Fibroblast of lung (primary cell): ENCODE measurements at places on chromosomes 7 and 10.

DNA sequence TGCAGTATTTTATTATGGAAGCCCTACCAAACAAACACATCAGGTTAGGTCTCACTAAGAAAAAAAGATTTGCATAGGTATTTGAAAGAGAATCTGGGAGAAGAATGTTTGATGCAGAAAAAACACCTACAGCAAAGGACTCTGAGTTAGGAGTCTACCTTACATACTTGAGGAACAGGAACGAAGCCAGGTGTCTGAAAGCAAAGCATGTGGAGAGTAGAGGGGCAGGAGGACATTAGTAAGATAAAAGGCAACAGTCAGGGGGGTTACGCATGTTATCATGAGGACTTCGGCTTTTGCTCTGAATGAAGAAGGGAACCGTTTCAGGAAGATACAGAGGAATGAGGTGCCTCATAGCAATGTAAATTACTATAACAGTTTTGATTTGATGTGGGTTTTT is 87.9 kb upstream of the PTER start:
- no peak for DNase-seq

- DNase-seq = no peak
Measured at GRCh38 chr7:157486007-157486755, 149.4 kb downstream of the DNAJB6 start.

DNA sequence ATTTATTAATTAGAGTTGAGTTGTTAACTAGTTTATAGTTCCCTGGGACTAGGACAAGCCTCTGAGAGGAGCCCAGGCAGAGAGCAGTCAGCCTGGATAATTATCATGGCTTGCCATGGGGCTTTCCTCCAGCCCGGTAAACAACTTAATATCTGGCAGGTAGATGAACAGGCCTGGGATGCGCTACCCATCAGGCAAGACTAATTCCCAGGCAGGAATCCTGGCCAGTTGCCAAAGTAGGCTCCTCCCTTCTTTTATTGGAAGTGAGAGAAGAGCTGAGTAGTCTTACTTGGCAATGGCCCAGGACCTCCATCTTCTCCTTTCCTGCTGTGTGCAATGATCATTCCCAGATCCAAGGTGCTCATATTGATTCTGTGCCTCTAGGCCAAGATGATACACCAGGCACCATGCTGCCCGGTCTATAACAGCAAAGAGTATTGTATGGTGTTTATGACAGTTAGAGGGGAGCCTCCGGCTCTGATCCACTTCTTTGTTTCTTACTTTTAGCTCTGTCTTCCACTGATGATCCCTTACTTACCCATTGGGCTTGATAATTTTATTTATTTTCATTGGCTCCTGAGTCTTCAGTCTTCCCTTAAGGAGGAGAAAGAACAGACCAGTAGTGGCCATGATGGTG is 408.7 kb downstream of the REEP3 start:
- DNase-seq = no peak

DNA sequence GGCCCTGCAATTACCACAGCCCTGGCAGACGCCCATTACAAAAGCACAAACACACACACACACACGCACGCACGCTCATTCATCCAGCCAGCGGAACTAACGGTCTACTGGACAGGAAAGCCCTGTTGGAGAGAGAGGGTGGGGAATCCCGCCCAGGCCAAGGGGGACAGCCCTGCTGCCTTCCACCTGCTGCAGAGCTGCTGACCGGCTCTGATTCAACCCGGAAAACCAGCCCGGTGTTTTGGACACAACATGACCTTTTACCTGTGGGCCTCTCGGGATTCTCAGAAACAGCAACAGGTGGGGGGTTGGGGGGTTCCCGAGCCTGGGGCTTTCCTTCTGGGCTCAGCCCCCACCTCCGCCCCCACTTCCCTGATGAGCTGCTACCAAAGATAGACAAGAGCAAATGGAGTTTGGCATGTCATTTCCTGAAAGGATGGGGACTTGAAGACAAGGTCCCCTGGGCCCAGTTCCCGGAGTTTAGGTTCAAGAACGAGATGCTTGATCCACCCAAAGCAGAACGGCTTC is 18.5 kb upstream of the SERPINE1 start:
- peak; percentile 71 for DNase-seq

DNA sequence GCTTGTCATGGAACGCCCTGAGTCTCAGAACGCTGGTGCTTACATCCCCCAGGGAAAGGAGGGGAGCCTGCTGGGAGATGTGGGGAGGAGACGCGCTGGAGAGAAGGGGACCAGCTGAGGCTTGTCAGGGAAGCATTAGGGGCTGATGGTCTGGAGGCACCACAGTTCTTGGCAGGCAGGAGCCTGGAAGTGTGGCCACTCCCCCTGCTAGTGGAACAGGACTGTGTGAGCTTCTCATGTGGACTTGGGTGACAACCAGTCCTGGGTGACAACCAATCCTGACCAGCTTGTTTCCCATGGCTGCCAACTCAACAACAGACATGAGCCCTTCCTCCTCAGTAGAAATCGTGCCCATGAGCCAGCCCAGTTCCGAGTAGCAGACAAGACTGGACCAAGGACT is 87.8 kb downstream of the SPDYE5 start:
- DNase-seq = no peak

DNA sequence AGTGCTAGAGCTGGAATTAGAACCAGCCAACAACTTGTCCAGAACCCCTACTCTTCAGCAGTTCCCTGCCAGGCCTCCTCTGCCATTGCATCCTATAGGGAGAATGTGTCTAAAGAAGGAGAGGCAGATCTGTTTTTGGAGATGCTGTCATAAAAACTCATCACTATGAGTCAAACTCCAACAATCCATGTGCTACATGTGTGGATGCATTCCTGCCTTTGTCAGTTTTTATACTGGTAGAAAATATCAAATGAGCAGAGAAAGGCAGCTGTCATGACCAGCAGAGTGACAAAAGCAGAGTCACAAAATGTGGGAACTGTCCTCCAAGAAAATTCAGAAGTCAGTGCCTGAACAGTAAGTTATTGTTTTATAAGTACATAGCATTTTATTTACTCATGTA is 93.0 kb downstream of the ABLIM1 start:
- DNase-seq = peak; percentile 27

GRCh38 chr7:30201161-30201666 is 66.4 kb downstream of the MTURN start:
- no peak for DNase-seq

DNA sequence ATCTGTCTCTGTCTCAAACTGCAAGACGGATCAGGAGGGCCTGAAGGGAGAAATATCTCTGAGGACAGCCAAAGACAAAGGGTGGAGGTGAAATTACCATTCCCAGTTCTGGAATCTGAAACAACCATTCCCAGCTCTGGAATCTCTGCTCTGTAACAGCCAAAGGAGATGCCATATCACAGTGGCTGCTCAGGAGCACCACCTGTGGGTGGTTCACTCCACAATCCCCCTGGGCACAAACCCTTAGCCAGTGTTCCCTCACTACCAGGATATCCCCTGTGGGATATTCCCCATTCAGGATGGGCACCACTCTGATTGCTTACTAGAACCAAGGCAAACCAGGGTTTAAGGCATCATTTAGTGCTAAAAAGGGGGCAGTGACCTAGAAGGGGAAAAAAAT is 199.0 kb downstream of the HTR7 start:
- DNase-seq = no peak

GRCh38 chr7:101390901-101391301 is 28.2 kb downstream of the COL26A1 start:
- DNase-seq = peak; percentile 36
